ENCODE measurements at places on chromosomes 7 and 10. TPM values are rescaled to one million over a fixed set of nuclear protein-coding genes. Genes with fewer than 3 reads are reported as not detected.

The DCLRE1A gene
- total RNA-seq: 8.2 TPM

The FAM180A gene
- not detected for total RNA-seq

The BET1 gene
- 16.8 TPM for total RNA-seq

The SPDYE1 gene
- not detected for total RNA-seq

The NXPH1 gene
- not detected for total RNA-seq
